Gastroesophageal sphincter (tissue), 4 donors: ENCODE measurements at places on chromosomes 3 and 15. TPM values are rescaled to one million over a fixed set of nuclear protein-coding genes. Genes with fewer than 3 reads are reported as not detected.
A peak's percentile ranks its signal among the peaks of the same experiment; 100 is the strongest.

GRCh38 chr3:45817831-45818522 is 21.6 kb upstream of the SLC6A20 start:
- peak; percentile 90 for ATAC-seq

DNA sequence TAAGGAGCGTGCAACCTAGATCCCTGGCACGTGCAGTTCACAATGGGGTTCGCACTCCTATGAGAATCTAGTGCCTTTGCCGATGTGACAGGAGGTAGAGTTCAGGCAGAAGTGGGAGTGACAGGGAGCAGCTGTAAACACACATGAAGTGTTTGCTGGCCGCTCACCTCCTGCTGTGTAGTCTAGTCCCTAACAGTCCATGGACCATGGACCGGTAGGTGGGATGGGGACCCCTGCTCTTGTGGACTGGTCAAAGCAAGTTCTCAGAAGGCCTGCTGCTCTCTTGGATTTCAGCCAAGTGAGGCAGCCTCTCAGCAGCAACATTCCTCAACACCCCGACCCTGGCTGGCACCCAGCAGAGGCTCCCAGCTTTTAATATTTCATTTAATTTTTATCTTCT is 58.2 kb upstream of the SNRPA1 start:
- no peak for ATAC-seq

DNA sequence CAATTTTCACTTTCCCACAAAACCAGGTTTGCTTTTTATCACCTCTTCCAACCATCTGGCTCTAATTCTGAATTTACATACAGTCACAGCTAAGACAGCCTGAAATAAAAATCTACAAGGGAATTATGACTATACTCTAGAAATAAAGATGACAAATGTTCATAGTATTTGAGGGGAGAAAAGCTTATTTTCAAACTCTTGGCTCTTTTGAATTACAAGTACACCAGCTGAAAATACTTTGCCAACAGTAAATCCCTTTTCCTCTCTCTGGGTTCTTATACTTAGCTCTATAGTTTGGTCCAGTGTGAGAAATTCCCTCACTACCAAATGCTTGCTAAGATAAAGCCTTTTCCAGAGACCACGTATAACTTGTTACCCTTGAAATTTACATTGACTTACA is 1037.9 kb downstream of the ROBO1 start:
- ATAC-seq: no peak

DNA sequence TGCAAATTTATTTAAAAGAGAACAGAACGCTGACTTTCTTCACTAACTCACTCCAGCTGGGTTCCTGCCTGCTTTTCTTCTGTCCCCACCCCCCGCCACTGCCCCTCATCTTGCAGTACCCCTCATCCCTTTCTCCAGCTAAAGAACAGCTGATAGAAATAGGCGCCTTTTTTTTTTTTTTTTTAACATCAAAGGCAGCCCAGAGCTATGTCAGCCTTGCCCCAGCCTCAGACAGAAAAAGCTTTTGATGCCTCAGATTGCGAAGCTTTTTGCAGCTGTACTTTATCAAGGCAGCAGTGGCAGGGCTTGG is 1.8 kb downstream of the CADPS start:
- no peak for ATAC-seq

GRCh38 chr15:59111251-59111650 is 6.3 kb downstream of the CCNB2 start:
- ATAC-seq: no peak

CYP11A1 gene
- total RNA-seq: 2.0 TPM

TMEM108 gene
- total RNA-seq: 3.7 TPM

CTXN2 gene
- total RNA-seq: not detected
